GM23338 (cell line): ENCODE measurements at places on chromosomes 11 and 22. TPM values are rescaled to one million over a fixed set of nuclear protein-coding genes. Genes with fewer than 3 reads are reported as not detected.

The OR10V1 gene
- not detected in 2 replicates for total RNA-seq

- H3K36me3 ChIP-seq = no peaks in the 10 kb centered on the region
- DNase-seq = peak; percentile 49
- H3K4me1 ChIP-seq = no peaks in the 10 kb centered on the region
- no peaks in the 10 kb centered on the region for H3K27me3 ChIP-seq
These were observed 39.5 kb downstream of the CDKN1C start for GRCh38 chr11:2846056-2846455.

DNA sequence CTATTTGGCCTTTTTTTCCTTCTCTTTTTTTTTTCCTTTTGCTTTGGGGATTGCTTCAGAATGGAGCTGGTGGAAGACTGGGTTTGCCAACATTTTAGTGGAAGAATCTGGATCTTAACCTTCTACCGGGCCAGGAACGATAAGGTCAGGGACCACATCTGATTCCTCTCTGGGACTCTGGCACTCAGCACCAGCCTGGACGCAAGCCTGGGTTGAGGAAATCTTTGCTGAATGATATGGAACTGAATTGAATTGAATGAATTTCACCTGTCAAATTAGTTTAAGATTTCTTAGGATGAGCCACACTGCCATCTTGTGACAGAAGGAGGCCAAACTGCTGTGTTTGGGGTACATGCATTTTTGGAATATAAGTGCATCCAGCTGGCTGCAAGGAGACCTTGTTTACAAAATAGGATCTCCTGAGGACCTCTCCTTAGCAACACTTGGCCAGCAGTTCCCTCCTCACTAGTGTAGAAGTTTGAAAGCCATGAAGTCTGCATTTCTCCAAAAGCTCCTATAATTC, 30.4 kb downstream of the TPBGL start:
- H3K27me3 ChIP-seq = no peaks in the 10 kb centered on the region
- H3K4me1 ChIP-seq = no peaks in the 10 kb centered on the region
- no peak overlapping the region for H3K27ac ChIP-seq
- H3K36me3 ChIP-seq = no peaks in the 10 kb centered on the region
- no peak overlapping the region for H3K4me3 ChIP-seq

DNA sequence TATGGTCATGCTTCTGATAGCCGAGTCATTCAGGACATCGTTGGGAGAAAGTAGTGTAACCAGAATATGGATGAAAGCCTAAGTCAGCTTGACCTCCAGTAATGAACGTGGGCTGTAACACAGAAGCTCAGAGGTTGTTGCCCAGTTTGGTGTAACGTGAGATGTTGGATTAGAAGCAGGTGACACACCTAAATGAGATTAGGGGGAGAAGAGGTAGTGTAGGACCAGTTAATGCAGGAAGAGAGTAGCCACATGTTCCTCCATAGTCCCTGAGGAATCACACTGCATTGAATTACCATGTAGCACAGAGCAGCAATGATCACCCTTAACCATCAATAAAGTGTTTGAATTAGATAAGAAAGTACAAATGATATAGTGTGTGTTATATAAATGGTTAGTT, 20.4 kb downstream of the FBXO7 start:
- H3K27me3 ChIP-seq = no peaks in the 10 kb centered on the region
- no peak for DNase-seq
- H3K4me1 ChIP-seq = no peaks in the 10 kb centered on the region
- H3K36me3 ChIP-seq = peaks cover 22% of the 10 kb centered on the region

GRCh38 chr11:17412488-17413180, 24.2 kb upstream of the KCNJ11 start:
- no peaks in the 10 kb centered on the region for H3K4me1 ChIP-seq
- no peaks in the 10 kb centered on the region for H3K36me3 ChIP-seq
- DNase-seq = peak; percentile 34
- no peak overlapping the region for H3K4me3 ChIP-seq

- no peak overlapping the region for H3K27ac ChIP-seq
- peaks cover 6% of the 10 kb centered on the region; the same call in 1 of the 2 replicates for H3K36me3 ChIP-seq
- H3K27me3 ChIP-seq = no peaks in the 10 kb centered on the region
- DNase-seq = peak; percentile 61
These were observed 130.6 kb upstream of the MTNR1B start for GRCh38 chr11:92838759-92839310.

DNA sequence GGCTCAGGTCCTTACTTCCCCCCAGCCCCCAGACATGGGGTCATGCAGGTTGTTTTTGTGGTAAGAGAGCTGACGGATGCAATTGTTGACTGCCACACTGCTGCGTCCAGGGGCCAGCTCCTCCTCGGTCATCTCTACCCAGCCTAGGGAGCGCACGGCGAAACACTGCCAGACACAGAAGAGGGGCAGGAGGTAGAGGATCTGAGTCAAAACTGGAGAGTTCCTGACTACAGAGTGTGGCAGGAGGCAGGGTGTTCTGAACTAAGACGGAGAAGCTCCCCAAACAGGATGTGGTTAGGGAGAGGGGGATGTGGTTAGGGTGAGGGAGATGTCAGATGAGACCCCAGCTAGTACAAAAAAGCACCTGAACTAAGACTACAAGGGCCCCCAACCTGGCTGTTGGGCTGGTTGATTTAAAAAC, 12.3 kb downstream of the SMPD1 start:
- DNase-seq = no peak
- H3K36me3 ChIP-seq = no peaks in the 10 kb centered on the region
- H3K27ac ChIP-seq = no peak overlapping the region
- H3K4me3 ChIP-seq = no peak overlapping the region

DNA sequence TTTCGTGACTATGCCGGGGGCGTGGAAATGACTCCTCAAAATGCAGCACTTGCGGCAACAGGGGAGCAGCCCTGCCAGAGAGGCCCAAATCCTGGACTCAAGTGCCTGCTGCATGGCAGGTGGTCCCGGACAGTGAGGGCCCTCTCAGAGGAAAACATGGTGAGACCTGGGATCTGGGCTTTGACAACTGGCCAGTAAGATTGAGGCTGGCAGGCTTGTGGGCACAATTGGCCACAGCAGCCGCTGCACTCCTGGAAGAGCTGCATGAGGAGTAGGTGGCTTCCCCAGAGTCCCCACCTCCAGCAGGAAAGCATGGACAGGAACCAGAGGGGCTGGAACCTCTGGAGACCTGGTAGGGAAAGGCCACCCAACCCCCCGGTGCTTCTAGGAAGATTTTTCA, 13.4 kb downstream of the LINC01488 start:
- no peak overlapping the region for H3K4me3 ChIP-seq
- H3K27me3 ChIP-seq = no peaks in the 10 kb centered on the region
- H3K4me1 ChIP-seq = no peaks in the 10 kb centered on the region

DNA sequence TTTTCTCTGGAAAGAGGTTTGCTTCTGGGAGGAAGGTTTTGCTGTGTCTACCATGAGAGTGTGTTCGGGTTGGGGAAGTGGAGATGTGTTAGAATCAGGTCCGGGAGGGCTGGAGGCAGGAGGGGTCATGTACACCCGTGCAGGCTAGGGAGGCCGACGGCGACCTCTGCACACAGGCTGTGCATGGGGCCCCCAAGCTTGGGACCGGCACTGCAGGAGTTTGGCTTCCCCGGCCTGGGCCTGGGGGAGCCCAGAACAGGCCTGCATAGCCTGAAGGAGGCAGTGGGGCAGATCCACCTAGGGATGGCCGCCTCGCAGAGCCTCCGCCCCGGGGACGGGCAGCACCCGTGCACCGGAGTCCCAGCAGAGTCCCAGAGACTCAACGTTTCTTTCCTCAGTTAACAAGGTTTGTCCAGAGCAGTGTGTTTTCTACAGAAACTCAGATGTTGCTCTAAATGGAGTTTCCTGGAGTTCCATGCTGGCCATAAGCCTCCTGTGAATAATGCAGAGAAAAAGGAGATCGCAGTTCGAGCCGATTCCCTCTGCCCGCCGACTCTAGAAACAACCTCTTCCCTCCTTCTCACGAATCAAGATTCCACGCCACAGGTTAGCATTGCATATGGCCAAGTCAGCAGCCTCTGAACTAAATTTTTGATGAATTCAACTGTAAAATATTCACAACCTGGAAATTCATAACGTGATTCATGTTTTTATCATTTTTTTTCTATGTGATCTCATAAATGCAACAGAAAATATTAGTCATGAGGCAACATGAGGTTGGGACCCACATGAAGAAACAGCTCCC, 427.3 kb downstream of the BRD1 start:
- H3K27ac ChIP-seq = no peak overlapping the region
- DNase-seq = no peak
- H3K4me1 ChIP-seq = no peaks in the 10 kb centered on the region
- H3K27me3 ChIP-seq = no peaks in the 10 kb centered on the region
- H3K4me3 ChIP-seq = no peak overlapping the region
